ENCODE measurements at places on chromosomes 1 and 21.
A peak's percentile ranks its signal among the peaks of the same experiment; 100 is the strongest.

DNA sequence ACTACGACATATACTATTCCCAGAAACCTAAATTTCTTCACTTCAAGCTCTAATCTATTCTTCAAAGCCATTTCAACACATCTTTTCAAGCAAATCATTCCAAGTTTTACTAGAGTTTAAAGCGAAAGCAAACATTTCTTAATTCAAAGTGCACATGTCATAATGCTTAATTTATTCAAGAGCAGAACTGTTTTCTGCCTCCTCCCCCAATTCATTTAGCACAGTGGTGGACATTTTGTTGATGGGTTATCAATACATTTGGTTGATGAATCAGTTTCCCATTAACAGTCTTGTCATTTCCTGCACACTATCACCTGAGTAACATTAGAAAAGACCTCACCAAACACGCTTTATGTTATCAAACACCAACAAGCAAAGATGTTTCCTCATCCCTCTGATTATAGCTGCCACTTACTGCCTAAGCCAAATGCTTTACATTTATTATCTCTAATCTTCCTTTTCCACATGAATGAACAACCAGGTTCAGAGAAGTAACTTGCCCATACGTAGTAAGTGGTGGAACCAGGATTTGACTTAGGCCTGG is 2.0 kb downstream of the SRSF4 start:
- DNase-seq = no peak

DNA sequence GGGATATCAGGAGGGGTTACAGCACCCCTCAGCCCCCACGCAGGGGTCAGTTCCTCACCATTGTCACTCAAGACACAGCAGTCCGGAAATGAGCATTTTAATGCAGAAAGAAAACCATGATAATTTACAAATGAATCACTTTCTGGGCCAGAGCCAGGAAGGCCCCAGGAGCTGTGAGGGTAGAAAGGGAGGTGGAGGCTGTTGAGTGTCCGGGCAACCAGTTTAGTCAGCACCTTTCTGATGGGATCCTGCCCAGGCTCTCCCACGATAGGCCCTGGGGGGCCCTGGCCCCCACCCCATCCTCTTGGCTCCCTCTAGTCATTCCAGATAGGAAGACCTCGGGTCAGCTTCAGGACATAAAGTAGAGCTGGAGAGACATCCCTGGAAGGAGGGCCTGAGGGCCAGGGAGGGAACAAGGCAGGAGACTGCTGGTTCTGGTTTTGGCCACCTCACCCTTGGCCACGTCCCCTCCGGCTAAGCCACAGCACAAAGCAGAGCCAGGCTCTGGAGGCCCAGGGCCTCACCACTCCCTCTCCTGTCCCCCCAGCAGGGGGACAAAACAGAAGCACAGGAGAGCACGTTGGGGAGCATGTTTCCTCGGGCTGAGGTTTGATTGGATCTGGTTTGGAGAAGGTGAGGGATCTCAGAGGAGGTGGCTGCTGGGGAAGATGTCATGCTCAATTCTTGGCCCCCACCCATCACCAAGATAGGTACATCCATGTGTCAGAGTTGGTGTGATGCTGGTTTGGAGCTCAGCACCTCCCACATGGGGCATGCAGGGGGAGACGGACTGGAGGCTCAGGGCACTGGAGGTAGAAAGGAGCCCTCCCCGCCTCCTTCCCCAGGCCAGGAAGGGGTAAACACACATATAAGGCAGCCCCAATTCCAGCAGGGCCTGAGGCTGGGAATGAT is 20.6 kb downstream of the ETNK2 start:
- DNase-seq = no peak

GRCh38 chr1:101220906-101221305 is 15.9 kb upstream of the S1PR1 start:
- no peak for DNase-seq

- no peak for DNase-seq
These were observed 303.8 kb downstream of the NPHP4 start for GRCh38 chr1:5688081-5689077.

- no peak for DNase-seq
These were observed 27.8 kb downstream of the HSPG2 start for GRCh38 chr1:21909286-21909759.

GRCh38 chr1:81654147-81654546 is 146.6 kb upstream of the ADGRL2 start:
- DNase-seq = no peak

GRCh38 chr1:169106921-169107602 is 572 bp downstream of the ATP1B1 start:
- no peak for DNase-seq

DNA sequence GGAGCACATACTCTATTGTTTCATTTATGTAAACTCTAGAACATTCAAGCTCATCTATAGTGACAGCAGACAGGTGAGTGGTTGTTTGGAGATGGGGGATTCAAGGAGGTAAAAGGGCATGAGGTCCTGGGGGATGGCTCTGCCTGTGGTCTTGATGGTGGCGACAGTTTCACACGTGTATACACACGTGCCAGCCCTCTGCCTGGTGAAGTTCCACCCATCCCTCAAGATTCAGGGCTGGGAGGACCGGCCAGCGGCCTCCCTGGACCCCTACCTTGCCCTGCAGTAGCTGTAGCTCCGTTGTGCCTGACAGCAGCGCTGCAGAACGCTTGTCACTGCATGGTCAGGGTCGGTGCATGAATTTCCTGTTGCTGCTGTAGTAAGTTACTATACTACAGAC is 38.9 kb upstream of the UTS2 start:
- no peak for DNase-seq

DNA sequence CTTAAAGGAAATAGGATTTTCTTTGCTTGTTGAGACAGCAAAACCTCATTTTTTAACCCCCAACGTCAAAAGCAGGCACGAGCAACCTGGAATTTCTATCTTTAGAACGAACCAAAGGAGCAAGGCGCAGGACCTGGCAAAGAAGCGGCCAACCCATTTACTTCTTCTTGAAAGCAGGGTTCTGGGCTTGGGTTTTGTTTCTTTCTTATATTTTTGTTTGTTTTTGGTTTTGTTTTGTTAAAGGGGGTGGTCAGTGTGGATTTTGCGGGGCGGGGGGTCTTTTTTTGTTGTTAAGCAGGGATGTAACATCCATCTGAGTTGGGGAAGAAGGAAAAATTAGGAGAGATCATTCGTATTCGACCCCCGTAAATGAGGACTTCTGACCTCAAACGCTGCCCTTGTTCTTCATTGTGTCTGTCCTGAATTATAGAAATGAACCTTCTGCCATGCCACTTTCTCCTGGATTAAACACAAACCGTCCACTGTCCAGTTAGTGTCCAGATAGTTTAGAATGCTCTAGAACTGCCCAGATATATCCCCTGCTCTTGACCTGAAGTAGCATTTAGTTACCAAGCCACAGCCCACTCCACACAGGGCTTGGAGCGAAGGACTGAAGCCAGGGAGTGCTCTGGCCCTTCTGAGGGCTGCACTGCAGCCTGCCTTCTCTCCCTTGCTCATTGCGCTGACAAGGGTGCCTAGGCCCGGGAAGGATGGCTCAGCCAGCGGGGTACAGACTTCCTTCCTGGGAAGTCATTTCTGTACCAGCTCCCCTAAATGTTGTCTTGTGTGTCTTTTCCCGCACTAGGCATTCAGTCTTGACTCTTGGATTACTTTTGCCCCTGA is 909 bp upstream of the APP start:
- DNase-seq = no peak

GRCh38 chr1:30450818-30451233 is 272.6 kb downstream of the MATN1 start:
- DNase-seq = no peak

GRCh38 chr1:236141447-236142252 is 689 bp upstream of the GPR137B start:
- no peak for DNase-seq

DNA sequence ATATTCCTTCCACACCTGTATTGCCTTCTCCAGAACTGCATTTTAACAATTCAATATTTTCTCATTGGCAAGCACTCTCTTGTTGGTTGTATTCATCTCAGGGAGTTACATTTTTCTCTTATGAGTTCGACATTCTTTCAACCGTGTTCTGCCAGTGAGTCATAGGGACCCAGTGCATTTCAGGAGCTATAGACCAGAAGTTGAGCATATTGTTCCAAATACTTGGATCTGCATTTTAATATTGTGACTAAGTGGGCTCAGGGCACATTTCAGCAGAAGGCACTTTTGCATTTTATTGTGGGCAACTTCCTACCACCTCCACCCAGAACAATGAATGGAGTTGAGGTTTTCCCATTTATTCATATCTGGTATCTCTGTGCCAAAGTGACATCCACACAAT is 132.8 kb downstream of the TNFSF18 start:
- DNase-seq = no peak

- no peak for DNase-seq
These were observed 13.6 kb downstream of the PACC1 start for GRCh38 chr1:212401042-212401441.

DNA sequence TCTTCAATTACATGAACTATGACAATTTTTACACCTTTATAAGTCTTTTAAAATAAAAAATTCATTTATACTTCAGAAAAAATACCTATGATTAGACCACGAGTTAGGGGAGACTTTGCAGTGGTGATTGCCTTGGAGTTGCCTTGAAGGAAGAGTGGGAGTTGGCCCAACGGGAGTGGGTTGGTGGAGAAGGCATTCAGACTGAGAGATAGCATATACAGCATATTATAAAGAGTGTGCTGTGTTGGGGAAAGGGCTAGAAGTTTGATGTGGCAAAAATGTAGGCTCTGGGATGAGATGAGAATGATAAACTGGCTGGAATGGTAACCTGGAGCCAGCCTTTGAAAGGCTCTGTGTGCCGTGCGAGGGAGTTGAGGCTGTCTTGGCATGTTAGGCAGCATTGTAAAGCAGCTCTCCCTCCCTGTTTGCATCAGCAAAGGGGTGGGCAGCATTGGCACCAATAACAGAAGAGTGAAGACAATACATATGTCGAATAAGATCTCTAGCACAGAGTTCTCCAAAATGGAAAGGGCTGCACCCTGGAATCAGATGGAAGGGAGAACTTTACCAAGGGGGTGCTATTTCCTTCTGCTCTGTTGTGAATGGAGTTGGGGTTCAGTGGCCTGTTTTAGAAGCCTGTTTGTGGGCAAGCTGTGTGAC is 24.4 kb downstream of the MPZL1 start:
- DNase-seq = no peak

DNA sequence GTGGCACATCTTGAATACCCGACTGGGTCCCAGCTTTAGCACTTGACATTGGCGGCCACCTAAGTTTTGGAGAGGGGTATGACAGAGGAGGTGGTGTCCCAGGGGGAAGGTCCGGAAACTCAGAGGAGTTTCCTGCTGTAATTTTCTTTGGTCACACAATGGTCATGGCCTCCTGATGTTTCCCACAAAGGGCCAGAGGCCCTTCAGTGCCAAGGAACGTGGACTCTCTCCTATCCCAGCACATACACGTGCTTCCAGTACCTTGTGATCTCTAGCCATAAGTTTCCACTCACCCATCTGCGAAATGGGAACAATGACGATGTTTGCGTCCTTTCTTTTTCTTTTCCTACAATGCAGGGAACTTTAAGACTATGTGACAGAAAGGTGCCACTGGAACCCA is 13.2 kb downstream of the CAPN2 start:
- DNase-seq = no peak

GRCh38 chr1:154405747-154406571 is 816 bp downstream of the IL6R start:
- peak; percentile 57 for DNase-seq

- no peak for DNase-seq
These were observed 33.1 kb upstream of the EXOSC10 start for GRCh38 chr1:11132563-11133293.

DNA sequence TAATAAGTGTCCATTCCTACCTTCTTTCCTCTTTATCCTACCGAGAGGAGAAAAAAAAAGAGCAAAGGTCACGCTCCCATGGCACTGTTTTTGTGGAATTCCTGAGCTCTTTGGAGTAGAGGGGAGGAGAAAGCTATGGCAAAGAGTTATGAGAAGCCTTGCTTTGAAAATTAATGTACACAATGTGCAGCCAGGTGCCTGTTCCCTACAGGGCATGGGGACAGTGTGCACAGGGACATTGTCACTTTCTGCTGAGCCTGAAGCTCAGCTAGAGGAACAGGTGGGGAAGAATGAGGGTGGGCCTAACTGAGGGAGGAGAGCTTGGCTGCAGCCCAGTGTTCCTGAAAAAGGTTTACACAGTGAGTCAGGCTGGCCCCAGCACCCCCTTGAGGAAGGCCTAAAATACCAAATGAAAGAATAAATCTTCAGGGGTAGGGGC is 66.1 kb downstream of the PLXNA2 start:
- DNase-seq = no peak

GRCh38 chr1:66323958-66324625 is 209.9 kb upstream of the SGIP1 start:
- no peak for DNase-seq

- peak; percentile 67 for DNase-seq
These were observed at the start of gene KCNA2 for GRCh38 chr1:110605901-110606656. Gene KCNA2, minus strand, starts transcription at chr1:110606358. Its CDS starts 1,576 bp downstream, at chr1:110604782.

DNA sequence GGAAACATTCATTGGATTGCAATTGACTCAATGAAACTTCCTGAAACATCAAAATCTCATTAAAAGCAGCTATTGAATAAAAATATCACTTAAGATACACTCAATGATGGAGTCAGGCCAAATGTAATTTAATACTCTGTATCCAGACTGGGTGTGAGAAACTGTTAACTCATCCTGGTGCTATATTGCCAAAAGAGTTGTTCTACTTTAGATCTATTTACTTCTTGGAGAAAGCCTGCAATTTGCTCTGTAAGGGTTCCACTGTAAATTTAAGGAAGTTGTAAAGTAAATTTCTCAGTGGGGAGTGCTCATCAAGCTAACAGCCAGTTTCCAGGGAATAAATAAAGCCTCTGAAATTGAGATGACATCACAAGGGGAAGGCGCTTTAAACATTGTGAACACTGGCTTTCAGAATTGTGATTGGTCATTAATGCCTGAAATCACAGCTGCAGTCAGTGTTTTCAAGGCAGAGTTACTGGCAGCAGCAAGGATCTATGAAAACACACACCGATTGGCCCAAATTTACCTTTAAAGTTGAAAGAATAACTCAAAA is 91.4 kb downstream of the OLFM3 start:
- no peak for DNase-seq

DNA sequence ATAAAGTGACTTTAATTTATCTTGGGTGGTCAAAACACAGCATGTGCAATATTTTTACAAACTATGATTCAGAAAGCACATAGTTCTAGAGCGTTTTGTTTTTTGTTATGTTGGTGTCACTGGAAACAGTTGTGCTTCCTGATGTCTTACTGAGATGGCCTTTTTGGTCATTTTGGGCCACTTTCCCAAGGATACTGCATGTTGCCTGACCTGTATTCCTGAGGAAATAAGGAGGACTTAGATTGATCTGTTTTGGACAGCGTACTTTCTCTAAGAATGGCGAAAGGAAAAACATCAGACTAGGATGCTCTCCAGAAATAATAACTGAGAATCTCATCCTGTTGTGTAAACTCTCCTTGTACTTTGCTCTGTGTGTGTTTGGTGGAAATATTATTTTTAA is 451.2 kb downstream of the USP25 start:
- no peak for DNase-seq

DNA sequence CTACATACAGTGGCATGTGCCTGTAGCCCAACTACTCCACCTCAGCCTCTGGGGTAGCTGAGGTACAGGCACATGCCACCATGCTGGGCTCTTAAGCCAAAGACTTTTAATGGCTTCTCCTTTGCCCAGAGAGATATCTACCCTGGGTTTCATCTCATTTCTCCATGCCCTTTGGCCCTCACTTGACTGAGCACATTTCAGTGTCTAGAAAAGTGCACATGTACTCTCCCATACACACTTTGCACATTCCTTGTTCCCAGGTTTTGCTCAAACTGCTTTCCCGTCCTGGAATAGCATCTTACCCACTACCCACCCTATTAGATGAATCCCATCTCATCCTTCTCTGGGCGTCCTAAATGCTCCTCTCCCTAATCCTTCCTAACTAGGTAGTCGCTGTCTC is 10.2 kb upstream of the RXRG start:
- no peak for DNase-seq

GRCh38 chr21:27189870-27190269 is 223.0 kb upstream of the ADAMTS5 start:
- no peak for DNase-seq

Measured in head of caudate nucleus (tissue), 42 donors.